ENCODE measurements at places on chromosomes 16 and 17.

DNA sequence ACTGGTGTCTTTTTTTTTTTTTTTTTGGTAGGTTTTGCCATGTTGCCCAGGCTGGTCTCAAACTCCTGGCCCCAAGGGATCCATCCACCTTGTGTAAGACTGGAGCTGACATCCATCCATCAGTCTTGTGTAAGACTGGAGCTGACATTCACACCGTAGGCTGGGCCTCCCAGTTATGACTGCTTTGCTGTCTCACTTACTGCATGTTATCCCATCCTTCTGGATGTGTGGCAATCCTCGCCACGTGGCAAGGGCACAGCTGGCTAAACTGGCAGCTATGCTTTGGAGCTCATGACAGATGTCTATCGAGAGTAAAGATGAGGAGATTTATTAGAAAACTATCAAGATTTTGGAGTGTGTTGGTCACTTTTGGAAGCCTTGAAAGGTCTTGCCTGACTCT lies 115.1 kb downstream of the ABCA8 start:
- DNase-seq: no peak

GRCh38 chr16:53518550-53519416 lies 15.8 kb upstream of the AKTIP start:
- DNase-seq: no peak

GRCh38 chr16:83402967-83403366 lies 404.8 kb upstream of the HSBP1 start:
- DNase-seq: no peak

DNA sequence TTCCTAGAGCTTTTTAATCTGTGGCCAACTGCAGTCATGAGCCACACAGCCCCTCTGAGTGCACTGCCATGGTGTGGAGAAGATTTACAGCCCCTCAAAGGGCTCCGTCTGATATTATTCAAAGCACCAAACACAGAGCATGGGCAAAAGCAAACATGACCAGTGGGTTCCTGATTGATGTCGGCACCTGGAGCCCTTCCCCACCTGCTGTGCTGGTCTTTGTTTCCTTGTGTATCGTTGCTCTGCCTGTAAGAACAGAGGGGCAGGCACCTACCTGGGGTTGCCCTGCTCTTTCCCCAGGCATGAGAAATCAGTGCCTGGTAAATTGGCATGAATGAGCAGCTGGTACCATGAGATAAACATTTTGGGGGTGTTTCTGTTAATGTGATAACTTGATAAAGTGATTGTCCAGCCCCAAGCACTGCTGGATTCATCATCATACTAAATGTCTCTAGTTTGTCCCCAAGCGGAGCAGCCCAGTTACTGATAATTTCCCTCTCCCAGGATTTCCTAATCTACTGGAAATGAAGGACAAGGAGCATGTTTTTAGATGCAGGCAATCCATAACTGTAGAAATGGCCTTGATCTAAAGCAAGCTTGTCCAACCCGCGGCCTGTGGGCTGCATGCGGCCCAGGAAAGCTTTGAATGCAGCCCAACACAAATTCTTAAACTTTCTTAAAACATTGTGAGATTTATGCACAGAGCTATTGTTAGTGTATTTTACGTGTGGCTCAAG lies 5.0 kb upstream of the SPIRE2 start:
- DNase-seq: no peak

DNA sequence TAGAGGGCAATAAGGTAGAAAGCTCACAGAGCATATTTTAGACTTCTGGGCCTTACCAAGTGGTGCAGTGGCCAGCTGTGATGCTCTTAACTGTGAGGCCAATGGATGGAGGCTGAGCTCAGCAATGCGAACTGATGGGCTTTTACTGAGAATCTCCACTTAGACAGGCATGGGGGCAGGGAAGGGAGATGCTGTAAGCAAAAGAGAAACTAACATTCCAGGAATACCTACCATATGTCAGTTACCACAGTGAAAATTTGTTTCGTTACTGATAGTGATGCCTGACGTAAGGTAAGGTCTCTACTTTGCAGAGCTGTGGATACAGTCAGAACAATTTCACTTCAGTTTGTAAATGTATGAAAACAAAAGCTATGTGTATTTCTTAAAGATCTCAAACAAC lies 250.6 kb upstream of the ZFHX3 start:
- DNase-seq: peak; percentile 54

DNA sequence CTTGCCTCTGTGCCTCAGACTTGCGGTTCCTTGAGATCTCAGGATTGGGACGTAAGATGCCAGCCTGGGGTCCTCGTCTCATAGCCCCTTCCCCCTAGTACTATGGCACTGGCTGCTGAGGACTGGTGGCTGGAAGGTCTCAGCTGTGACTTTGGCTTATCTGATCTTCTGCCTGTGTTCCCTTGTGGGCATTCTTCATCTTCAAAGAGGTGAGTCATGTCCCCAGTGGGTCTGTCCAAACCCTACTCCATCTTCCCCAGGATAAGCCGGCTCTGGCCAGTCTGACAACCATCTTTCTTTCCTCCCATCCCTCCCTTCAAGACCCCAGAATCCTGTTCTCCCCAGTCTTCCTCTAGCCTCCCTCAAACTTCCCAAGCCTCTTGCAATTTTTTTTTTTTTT lies 3.6 kb downstream of the CD19 start:
- no peak for DNase-seq

GRCh38 chr16:52422307-52422706 lies 124.6 kb downstream of the TOX3 start:
- DNase-seq: no peak

DNA sequence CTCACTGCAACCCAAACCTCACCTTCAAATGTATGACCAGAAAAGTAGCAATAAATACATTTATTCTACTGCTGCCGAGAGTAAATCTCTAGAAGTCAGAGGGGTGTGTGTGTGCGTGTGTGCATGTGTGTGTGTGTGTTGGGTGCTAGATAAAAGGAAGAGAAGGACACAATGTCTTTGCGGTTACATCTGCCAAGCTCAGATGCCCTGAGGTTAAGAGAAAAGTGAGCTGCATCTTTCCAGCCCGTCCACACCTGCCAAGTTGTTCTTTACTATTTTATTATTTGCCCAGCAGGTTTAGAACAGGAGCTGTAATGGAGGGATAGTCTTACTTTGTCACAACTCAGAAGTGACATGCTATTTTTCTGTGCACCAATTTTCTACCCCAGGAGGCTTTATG lies 54.5 kb upstream of the ANKFN1 start:
- no peak for DNase-seq

DNA sequence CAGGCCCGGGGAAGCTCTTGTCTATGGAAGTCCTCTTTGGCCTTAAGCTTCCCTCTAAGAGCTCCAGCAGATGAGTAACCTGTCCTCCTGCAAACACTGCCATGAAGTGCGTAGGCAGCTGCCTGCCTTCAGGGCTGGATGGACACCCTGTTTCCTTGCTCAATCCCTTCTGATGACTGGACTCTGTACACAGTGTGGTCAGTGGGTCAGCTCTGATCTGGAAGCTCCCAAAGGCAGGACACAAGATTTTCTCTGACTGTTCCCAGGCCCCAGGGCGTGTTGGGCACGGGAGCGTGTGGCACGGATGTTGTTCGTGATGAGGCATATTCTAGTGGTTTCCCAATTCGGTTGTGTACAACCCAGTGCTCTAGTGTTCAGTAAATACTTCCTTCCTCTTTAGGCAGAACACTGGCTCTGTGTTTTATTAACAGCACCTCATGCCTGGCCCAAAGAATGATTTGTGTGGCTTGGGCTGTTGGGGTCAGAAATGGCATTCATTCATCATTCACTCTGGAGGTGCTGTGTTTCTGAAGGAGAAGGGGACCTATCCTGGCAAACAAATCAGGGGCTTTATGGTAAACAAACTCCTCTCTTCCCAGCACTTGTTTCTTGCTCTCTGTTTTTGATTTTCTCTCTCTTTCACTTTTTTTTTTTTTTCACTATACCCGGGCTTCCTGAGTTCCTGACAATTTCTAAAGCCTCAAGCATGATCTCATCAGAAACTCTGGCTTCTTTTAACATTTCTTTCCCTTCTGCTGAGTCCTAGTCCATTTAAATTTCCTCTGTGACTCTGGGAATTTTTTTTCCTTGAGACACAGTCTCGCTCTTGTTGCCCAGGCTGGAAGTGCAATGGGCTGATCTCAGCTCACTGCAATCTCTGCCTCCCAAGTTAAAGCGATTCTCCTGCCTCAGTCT lies 12.0 kb upstream of the RNF157 start:
- DNase-seq: peak; percentile 45

DNA sequence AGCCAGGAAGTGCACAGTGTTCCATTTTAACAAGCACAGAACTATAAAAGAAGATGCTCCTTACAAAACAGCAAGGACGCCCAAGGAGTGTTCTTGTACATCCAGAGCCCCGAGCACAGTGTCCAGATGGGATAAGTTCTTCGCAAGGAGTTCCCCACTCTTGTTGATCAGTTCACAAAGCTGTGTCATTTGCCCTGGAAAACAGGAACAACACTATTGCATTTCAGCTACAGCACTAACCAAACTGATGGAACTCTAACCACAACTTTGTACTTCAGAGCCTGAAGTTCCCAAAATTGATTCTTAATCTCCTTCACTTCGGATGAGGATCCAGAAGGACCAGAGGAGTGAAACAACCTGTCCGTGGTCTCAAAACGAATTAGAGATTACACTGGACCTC lies 5.1 kb downstream of the COPS3 start:
- DNase-seq: no peak

Measured in SW480 (cell line).